Parietal lobe (tissue), 2 donors: ENCODE measurements at places on chromosomes 5 and 9. TPM values are rescaled to one million over a fixed set of nuclear protein-coding genes. Genes with fewer than 3 reads are reported as not detected.

THBS4 gene
- 3.4 TPM for total RNA-seq

HTR1A gene
- total RNA-seq, result 18.5 TPM

GZMA gene
- total RNA-seq, result not detected

PAX5 gene
- not detected for total RNA-seq

CACNA1B gene
- 62.0 TPM for total RNA-seq

ACER2 gene
- total RNA-seq, result 9.1 TPM

C9 gene
- total RNA-seq, result not detected

TBC1D13 gene
- 11.3 TPM for total RNA-seq

ADRA1B gene
- total RNA-seq, result 1.3 TPM

FAT2 gene
- 0.94 TPM for total RNA-seq

SOWAHA gene
- total RNA-seq, result 3.1 TPM

FANCC gene
- total RNA-seq, result 23.8 TPM

ADGRV1 gene
- total RNA-seq, result 631 TPM

TRIP13 gene
- total RNA-seq, result 8.1 TPM

SARDH gene
- 4.7 TPM for total RNA-seq

IL9 gene
- not detected for total RNA-seq

SMIM32 gene
- total RNA-seq, result 0.63 TPM
